ENCODE measurements at places on chromosomes 2 and 18. TPM values are rescaled to one million over a fixed set of nuclear protein-coding genes. Genes with fewer than 3 reads are reported as not detected.

Gene CCDC68
- total RNA-seq: 8.5 TPM

Gene VRK2
- total RNA-seq: 17.3 TPM

Gene SOWAHC
- 8.5 TPM for total RNA-seq

Gene VIT
- 36.4 TPM for total RNA-seq

Gene STK39
- total RNA-seq: 22.6 TPM
